Effector CD8-positive, alpha-beta T cell (primary cell): ENCODE measurements at places on chromosomes 7 and 10.

GRCh38 chr7:25496476-25497368 lies 268.4 kb upstream of the NPVF start:
- DNase-seq, result no peak

DNA sequence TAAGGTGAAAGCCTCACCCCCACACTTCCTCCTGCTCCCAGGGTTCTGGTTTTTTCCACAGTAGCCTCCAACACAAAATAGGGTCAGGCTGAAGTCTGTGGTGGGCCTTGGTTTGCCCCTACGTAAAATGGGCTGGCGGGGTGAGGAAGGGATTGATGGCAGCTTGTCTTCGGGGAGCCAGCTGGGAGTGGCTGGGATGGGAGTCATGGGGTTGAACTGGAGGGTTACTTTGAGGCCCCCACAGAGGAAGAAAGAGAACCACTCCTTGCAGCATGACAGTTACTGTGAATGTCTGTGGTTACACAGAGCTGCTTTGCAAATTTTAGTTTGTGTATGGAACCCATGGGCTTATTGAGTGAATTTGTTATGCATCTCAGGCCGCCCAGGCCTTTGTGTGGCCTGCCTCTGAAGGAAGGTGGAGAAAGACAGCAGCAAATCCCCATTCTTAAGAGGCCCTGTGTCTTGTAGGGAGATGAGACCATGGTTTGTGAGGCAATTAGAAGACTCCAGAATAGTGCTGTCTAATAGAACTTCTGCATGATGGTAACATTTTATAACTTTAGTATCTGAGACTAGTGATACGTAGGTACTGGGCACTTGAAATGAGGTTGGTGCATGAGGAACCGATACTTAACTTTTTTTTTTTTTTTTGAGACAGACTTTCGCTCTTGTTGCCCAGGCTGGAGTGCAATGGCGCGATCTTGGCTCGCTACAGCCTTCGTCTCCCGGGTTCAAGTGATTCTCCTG lies 8.1 kb downstream of the TRIM8 start:
- no peak for DNase-seq

- no peak for DNase-seq
These were observed at the start of gene PRR15 for GRCh38 chr7:29563590-29564495. Gene PRR15, plus strand, starts transcription at chr7:29563835. Its CDS starts 2,495 bp downstream, at chr7:29566330.

DNA sequence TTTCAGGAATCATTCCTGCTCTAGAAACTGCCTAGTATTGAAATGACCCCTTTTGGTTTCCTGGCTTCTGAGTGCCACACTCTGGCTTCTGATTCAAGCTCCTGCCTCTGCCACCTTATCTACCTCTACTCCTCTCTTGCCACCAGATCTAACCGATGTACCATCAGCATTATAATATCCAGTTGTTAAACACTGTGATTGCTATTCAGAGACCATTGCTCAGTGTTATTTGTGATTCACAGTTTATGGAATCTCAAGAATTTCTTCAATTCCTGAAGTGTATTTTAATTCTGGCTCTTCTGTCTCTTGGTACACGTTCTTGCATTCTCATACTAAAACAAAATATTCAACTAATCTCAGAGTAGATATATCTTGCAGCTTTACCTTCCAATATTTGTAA lies 88.7 kb downstream of the DYNC1I1 start:
- DNase-seq, result no peak

DNA sequence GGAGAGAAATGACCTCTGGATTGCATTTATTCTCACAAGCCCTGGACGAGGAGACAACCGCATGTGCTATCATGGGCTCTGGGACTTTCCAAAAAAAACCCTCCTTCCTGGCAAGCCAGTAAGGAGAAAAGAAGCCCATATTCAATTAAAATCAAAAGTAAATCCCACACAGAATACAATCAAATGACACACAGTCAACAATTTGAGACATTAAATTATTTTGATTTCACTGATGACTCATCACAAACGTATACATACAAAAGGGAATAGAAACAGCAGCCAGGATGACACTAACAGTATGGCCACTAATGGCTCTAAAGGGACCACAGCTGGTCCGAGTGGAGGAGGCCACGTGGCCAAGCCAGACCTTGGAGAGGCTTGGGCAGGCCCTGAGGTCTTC lies 24.9 kb downstream of the LRRC20 start:
- DNase-seq, result no peak
